ENCODE measurements at places on chromosomes 2 and 18.

- no peak for DNase-seq
Observed at GRCh38 chr2:96203130-96204028, 5.2 kb downstream of the STARD7 start.

- no peak for DNase-seq
Observed at GRCh38 chr18:11002796-11003195, 146.6 kb downstream of the PIEZO2 start.

GRCh38 chr18:76174451-76174850 lies 320.6 kb downstream of the ZNF516 start:
- no peak for DNase-seq

DNA sequence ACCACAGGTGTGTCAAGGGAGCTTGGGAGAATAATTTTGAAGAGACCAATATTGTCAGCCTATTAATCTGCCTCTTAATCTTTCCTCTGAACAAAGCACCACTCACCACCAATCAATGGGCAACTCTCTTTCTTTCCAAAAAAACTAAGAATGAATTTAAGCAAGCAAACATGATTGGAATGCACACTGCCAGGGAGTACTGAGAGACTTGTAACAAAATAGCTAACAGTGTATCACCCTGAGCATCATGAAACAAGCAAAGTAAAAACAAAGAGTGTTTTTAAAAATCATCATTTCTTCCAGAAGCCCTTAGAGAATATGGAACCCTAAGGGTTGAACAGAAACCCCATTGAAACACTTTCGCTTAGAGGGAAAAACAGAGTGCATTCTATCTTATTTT lies 299.7 kb downstream of the DSEL start:
- no peak for DNase-seq

DNA sequence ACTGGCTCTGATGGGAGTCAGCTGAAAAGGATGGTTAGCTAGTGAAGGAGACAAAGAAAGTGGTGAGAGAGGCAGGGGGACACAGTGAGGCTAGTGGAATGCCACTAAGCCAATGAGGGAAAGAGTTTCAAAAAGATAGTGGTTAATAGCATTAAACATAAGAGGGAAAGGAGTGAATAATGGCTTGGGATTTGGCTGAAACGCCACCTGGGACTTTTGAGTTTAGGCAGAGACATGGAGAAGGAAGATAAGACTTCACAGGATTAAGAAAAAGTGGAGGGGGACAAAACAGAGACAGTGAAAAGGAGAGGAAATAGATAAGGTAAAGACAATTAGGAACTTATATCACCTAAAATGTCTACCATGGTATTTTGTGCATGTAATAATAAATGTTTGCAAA lies 6.9 kb downstream of the CD28 start:
- DNase-seq: no peak

DNA sequence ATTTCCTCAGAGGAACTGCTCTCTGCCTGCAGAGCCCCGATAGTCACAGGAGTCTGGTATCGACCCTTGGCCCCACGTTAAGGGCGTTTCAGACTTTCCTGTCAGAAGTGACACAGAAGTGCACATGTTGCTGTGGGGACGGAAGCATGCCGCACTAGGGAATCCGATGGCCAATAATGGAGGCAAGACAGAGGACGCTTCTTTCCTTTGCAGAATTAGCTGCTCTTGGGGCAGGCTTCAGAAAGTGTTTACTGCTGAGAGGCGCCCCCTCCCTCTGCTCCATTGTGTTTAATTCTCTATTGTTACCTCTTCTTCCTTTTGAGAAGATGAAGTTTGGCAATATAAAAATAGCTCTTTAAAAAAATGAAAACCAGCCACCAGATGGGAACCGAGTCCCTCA lies 118.6 kb upstream of the EML6 start:
- no peak for DNase-seq

DNA sequence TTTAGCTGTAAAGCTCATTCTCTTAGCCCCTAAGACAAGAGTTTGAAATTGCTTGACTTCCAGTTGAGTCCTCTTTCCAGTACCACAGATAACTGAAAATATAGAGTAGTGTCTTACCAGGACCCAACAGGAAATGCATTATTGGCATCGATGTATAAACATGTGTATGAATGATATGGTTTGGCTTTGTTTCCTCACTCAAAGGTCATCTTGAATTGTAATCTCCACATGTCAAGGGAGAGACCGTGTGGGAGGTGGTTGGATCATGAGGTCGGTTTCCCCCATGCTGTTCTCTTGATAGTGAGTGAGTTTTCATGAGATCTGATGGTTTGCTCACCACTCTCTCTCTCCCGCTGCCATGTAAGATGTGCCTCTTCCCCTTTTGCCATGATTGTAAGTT lies 745.0 kb downstream of the TMEM182 start:
- no peak for DNase-seq

- DNase-seq: no peak
Observed at GRCh38 chr2:240166191-240166590, 25.7 kb upstream of the OTOS start.

DNA sequence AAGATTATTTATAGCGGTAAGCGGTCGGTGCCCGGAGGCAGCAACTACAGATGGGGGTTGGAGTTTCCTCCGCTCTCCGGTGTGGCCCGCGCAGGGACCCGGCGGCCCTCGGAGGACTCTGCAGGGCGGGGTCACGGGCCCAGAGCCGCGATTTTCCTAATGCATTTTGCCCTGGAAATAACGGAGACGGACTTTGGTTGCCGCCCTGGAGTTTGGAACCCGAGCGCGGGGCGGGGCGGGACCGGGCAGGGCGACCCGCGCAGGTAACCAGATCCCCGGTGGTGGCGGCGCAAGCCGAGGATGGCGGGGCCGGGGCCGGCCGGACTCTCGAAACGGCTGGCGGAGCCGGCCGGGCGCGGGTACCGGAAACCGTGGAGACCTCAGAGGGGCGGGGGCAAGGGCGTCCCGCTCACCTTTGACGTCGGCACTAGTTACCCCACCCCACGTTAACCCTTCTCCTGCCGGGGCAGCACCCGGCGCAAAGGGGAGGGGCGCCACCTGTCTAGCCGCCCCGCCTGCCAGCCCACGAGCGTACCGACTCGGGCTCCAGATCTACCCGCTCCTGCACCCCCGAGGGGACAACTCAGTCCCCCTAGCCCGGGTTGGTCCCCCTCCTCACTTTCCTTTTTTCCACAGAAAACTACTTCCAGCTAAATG lies 2.9 kb downstream of the CYP26B1 start:
- DNase-seq: peak; percentile 9

GRCh38 chr2:3195641-3196476 lies 181.8 kb downstream of the EIPR1 start:
- DNase-seq: peak; percentile 82

- no peak for DNase-seq
Observed at GRCh38 chr2:71833272-71833671, 314.4 kb downstream of the CYP26B1 start.

DNA sequence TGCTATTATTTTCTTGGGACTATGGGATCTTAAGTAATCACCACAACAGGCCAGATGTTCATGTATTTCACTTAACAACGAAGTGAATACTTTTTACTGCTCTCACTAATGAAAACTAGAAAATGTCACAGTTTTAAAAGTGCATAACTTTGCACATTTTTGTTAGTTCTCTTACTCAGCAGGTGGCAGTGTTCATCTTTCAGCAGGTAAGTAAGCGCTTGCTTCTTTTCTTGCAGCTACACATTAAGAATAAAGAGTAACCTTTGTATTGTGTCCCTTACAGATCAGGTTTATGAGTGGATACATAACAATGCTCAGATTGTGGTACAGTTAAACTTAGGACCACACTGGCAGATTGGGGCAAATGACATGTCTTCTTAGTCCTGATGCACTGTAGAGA lies 61.0 kb downstream of the DAW1 start:
- no peak for DNase-seq

- no peak for DNase-seq
Observed at GRCh38 chr2:69011611-69012157, 1.3 kb upstream of the ANTXR1 start.

DNA sequence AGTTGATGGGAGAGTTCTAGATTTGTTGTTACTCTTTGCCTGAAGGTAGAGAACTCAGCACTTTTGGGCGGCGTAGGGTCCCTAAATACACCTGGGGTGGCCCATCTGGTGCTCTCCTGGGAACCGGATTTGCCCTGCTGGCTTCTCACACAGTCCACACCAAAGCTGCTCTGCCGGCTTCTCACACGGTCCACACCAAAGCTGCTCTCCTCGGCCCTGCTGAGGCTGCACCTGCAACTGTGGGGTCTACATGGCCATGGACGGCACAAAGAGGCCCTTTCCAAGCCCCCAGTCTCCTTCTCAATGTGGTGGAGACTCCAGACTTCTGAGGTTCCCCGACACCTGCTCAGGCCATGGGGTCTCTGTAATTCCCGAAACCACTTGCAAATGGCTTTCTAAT lies 124.8 kb upstream of the GPC1 start:
- DNase-seq: no peak

GRCh38 chr18:50162486-50163304 lies 32.3 kb downstream of the MYO5B start:
- no peak for DNase-seq

DNA sequence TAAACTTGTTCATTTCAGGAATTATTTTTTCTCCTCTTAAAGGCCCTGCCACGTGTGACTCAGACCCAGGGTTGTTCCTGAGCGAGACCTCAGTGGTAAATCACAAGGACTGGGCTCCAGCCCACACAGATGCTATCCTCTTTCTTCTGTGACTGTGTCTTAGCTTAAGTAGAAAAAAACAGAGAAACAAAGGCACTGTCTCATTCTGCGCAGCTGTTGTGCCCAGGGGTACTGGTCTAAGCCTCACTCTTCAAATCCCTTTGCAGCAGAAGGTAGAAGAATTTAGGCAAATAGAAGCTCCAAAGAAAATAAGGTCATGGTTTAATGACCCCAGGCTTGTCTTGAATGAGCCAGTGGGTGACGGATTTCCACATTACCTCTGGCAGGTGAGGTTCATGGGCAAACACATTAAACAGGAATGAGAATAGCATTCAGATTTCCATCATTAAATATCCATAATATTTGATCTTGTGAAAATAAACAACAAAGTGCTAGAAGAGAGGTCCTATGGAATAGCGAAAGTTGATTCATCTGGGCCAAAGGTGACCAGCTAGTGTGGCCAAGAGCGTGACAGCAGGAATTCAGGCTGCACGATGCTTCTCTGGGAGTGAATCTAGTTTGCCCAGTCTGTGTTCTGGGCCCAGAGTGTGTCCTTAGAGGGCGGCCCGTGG lies 63.3 kb downstream of the LIPG start:
- no peak for DNase-seq

DNA sequence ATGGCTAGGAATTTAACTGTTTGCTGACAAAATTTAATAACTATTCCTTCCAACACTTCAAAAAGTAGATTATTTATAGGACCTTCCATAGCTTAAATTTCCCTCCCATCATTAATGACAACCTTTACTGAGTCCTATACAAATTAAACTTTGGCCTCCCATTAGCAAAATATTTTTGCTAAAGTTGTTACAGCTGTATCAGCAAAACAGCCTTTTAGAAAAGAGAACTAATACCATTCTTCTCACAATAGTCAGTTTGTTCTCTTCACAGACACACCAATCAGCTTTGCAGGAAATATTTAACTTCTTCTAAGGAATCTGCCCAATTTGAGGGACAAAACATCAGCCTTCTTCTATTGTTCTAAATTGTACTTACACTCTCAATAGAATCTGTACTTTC lies 12.0 kb upstream of the GCFC2 start:
- no peak for DNase-seq

- no peak for DNase-seq
Observed at GRCh38 chr2:107817378-107817777, 9.3 kb upstream of the RGPD4 start.

GRCh38 chr2:201070948-201071478 lies 458 bp downstream of the HYCC2 start:
- DNase-seq: no peak

DNA sequence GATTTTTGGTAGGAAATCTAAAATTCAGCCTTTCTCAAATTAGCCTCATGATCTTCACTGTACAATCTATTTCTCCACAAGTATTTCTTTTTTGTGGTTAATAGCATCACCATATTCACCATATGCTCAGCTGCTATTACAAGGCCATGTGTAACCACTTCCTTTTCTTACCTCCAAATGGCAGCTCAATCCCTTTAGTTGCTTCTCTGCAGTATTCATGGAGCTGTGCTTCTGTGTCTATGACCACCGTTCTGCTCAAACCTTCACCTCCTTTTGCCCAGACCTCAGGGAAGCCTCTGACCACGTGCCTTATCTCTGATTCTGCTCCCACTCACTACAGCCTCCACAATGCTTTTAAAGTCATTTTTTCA lies 126.7 kb upstream of the TMEM200C start:
- no peak for DNase-seq

DNA sequence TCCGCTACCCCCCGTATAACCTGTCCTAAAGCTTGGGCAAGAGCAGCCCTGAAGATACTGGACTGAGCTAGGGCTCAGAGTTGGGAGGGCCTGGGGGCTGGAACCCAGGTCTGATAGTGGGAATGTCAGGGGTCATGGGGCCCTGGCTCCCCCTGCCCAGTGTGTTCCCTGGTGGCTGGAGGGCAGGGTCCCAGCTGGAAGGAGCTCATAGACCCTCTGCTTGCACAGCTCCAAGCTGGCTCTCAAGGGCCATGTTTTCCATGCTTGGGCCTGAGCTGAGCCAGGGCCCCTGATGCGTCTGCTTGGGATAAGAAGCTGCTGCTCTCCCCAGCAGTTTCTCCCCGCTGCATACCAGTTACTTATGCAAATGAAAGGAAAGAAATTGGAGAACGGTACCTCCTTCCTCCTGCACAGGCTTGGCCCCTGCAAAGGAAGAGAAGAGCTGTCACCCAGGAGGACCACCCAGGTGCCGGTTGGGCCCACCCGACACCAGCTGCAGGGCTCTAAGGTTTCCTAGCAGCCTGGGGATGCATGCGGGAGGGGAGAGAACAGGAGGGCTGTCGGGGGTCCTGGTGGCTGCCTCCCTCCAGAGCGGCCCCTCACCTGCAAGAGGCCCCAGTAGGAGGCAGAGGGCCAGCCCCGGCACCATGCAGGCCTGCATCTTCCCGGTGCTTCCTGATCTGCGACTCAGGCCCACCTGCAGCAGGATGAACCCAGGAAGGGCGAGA lies 628 bp downstream of the OTOS start:
- DNase-seq: no peak

GRCh38 chr18:55106466-55106865 lies 147.2 kb upstream of the CCDC68 start:
- no peak for DNase-seq

GRCh38 chr2:176637486-176638166 lies 368.4 kb downstream of the MTX2 start:
- no peak for DNase-seq

DNA sequence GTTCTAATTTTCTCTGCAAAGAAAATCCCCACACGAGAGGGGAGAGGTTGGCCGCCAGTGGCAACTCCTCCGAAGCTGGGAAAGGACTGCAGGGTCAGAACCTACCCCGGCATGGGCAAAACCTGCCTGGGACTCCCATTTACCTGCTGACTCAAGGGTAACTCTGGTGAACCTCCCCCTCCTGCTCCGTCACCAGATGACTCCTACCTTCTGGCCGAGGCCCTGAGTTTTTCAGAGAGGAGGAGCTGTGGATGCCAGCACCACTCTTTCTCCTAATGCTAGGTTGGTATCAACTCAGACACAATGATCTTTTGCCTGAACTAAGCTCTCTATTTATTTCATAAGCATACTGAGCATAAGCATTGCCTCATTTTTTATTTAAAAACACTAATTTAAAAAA lies 96.6 kb downstream of the ALPK2 start:
- DNase-seq: no peak

Data from NCI-H1694 (cell line).